Hematopoietic multipotent progenitor cell treated with erythropoietin and hydrocortisone succinate and interleukin-3 and kit ligand, for 4 days (in vitro differentiated cells): ENCODE measurements at places on chromosomes 3 and 15.
A peak's percentile ranks its signal among the peaks of the same experiment; 100 is the strongest.

- DNase-seq, result peak; percentile 81
These were observed 90.3 kb upstream of the C3orf80 start for GRCh38 chr3:160134964-160135363.

DNA sequence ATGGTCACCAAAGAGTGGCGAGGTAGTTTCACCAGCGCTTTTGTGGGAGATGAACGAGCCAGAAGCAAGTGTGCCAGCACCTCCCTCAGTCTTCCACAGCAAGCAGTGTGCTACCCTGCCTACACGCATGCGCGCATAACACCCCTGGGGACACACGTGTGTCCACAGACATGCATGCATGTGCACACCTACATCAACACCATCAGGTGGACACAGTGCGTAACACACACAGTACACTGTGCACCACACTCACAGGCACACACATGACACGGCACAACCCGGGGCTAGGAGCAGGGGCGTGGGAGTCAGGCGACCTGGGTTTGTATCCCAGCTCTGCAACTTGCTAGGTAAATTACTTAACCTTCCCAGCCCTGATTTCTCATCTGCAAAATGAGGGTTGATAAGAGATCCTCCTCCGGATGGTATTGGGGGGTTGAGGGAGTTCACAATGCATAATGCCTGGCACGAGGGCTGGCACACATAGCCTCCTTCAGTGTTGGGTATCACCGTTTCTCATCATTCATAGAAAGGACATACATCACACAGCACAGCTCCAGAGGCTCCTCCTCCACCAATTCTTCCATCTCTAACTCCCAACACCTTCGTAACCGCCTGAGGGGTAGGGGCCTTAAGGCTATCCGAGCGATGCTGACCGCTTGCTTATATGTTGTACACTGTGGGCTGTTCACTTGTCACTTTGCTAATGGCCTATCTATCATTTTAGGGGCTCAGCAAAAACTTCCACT lies 174.9 kb downstream of the SMAD6 start:
- DNase-seq, result no peak

- peak; percentile 6 for DNase-seq
These were observed 100.1 kb upstream of the PLSCR5 start for GRCh38 chr3:146705225-146705624.

DNA sequence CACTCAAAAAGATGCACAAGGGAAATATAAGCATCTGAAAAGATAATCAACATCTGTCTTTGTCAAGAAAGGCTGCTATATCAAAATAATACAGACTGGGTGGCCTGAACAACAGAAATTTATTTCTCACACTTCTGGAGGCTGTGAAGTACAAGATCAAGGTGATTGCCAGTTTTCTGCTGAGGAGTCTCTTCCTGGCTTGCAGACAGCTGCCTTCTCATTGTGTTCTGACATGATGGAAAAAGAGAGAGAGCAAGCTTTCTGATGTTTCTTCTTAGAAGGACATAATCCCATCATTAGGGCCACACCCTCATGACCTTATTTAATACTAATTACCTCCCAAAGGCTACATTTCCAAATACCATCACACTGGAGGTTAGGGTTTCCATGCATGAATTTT lies 1573.3 kb downstream of the SI start:
- no peak for DNase-seq

DNA sequence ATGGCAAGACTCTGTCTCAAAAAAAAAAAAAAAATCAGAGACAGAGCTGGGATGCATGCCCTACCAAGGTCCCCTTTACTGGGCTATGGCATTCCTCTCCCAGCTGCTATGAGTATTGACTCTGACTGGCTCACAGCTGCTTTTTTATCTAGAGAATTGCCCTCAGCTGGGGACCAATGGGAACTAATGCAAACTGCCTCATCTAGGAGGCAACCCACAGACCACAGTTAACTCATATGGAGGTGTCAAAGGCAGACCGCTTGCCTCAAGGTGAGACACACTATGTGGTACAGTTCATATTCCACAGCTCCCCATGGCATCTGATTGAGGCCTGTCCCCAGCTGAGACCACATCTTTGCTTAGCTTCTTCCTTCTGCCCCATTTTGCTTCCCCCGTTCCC lies 183.5 kb upstream of the EOMES start:
- DNase-seq, result no peak

DNA sequence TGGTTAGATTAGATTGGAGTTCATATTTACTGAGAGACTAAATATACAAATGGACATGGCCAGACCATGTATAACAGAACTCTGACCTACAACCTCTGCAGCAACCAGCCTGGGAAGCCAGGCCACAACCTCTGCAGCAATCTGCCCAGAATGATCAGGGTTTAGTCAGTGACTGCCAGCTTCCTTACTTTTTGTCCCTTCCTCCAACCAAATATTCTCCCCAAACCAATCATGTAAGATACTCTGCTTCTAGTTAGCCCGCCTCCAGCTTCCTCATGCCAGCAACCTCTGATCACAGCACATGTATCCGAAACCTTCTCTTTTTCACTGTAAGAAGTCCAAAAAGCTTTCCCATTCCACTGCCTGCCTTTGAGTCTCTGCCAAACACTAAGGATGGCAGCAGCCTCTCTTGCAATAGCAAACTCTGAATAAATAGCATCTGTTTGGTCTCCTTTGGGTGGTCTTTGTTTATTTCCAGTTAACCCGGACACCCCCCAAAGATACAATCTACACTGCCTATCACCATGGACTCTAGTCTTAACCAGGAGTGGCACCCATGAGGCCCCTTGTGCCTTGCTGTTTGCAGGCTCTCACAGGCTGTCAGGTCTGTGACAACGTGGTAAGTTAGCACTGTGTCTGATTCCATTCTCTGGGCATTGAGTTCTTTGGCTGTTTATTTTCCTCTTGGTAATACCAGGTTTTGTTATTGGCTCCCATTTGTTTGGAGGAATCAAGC lies 102.2 kb downstream of the ERC2 start:
- no peak for DNase-seq

DNA sequence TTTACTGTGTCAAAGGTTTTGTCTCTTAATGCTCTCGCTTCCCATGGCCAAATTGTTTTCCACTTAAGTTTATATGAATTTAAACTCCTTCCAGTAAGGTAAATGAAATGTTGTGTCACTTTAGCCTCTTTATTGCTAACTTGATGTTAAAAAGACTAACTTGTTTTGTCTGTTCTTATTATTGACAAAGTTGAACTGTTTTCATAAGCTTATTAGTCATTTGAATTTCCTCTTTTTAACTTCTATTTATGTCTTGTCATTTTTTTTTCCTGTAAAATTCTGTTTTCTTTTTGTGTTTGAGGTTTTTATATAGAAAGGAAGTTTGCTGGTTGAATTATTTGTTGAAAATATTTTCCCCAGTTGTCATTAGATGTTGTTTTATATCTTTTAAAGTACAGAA lies 25.8 kb downstream of the FAM98B start:
- no peak for DNase-seq

DNA sequence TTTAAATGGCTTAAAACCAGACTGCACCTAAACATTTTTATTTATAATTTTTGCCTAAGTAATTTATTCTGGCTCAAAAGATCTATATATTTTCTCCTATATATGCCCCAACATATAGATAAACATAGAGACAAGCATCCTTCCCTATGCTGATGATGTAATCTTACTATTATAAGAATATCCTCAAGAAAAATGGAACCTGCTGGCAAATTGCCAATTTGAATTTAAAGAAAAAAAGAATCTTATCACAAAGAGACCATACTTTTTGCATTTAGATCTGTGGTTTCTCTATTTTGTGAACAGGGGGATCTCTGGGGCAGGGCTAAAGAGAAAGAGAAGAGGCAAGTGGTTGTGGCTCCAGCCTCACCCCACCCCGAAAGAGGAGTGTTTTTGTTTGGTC lies 107.2 kb upstream of the CMC1 start:
- DNase-seq, result peak; percentile 3
